ENCODE measurements at places on chromosomes 5 and 9.

GRCh38 chr9:116078640-116079039 is 75.0 kb upstream of the PAPPA start:
- DNase-seq = no peak

GRCh38 chr5:56202483-56202882 is 30.6 kb downstream of the ANKRD55 start:
- no peak for DNase-seq

DNA sequence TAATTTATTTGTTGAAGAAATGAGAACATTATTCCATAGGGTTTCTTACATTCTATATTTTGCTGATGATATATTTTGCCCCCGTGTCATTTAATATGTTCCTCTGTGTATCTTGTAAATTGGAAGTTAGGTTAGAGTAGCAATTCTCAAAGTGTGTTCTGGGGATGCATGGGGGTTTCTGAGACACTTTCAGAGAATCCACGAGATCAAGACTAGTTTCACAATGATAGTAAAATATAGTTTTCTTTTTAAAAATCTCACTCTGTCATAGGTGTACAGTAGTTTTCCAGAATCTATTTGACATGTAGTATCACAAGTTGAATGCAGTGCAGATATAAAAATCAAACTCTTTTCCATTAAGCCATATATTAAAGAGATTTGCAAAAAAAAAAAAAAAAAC is 488.6 kb upstream of the SGCD start:
- DNase-seq = no peak

DNA sequence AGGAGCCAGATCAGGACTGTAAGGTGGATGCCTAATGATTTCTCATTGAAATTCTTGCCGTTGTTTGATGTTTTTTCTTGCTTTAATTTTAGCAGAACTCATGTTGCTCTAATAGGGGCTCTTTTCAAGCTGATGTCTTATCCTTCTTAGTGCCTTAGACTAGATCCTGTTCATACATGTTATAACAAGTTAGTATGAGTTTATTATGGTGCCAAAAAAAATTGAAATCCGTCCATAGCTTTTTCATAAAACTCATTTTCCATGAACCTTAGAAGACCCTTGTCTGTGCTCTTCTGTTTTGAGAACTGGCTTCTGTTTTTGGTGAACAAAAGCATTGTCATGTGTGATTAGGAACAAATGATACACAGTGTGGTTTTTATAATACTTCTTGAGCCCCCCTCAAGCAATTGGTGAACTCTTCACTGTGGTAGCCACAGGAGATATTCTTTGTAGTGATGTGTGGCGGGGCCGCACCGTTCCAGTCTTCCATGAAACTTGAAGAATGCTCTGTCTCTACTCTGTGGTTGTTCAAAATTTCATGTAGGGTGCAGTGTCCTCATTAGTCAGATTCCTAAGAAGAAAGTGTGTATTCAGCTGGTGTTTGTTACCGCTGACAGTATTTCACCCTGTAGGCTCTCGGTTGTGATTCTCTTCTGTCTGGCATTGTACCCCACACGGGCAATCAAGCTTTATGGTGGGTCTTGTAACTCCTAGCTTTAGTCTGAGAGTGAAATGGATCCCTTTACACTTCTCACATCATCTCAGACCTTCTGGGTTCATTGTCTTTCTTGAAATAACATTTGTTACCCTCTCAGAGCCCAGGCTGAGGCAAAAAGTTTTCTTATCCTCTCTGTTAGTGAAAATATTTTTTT is 10.7 kb downstream of the OTULIN start:
- no peak for DNase-seq

- DNase-seq = no peak
Observed at GRCh38 chr9:4591123-4591500, 71.0 kb upstream of the PLPP6 start.

GRCh38 chr5:39469176-39469575 is 44.4 kb upstream of the DAB2 start:
- no peak for DNase-seq

- DNase-seq = no peak
Observed at GRCh38 chr5:78706825-78707224, 58.3 kb upstream of the LHFPL2 start.

GRCh38 chr9:98563212-98563907 is 145.4 kb downstream of the GABBR2 start:
- no peak for DNase-seq

DNA sequence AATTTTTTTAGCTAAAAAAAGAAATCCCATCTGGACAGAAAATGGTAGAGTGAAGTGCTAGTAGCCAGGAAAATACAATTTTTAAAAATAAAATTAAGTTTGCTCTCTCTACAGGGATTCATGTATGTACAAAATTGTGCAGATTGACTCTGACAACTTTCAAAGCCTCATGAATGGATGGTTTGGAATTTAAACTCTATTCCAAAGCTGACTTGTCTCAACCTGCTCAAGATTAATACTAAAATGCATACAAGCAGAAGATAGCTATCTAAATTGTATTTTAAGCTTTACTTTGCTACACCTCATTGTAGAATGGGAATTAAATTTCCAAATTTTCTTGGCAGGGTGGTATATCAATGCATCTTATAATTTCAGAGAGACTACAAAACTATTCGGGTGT is 257.6 kb downstream of the RFX3 start:
- no peak for DNase-seq

GRCh38 chr9:91549177-91549576 is 125.5 kb upstream of the NFIL3 start:
- DNase-seq = no peak

- DNase-seq = no peak
Observed at GRCh38 chr5:60183881-60184280, 290.4 kb upstream of the PDE4D start.

DNA sequence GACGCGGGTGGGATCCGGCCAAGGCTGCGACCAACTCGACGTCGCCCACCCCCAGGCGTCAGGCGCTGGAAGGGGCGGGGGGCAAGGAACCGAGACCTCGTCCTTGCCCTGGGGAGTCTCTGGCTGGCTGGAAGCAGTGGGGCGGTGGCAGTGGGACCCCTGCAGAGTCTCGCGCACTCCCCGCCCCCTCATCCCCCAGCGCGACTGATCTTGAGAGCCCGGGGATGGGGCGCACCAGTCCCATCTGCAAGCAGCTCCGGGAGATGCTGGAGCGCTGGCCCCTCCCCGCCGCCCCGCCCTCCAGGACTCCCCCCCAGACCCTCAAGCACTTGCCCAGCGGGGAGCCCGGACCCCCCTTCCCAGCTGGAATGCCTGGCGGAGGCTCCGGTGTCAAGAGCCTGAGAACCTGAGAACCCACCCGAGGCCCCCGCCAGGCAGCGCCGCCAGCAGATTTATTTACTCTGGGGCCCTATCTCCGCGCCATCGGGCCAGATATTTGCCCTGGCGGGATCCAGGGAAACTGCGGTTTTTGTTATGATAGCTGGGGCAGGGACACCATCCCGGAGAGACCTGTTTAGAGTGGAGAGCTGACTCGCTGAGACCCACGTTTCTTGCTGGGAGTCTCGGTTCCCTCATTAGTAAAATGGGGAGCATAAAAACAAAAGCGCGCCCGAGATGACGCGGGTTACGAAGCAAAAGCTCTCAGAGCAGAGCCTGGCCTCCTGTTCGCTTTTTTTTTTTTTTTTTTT is 1.2 kb downstream of the PRRT1B start:
- no peak for DNase-seq

DNA sequence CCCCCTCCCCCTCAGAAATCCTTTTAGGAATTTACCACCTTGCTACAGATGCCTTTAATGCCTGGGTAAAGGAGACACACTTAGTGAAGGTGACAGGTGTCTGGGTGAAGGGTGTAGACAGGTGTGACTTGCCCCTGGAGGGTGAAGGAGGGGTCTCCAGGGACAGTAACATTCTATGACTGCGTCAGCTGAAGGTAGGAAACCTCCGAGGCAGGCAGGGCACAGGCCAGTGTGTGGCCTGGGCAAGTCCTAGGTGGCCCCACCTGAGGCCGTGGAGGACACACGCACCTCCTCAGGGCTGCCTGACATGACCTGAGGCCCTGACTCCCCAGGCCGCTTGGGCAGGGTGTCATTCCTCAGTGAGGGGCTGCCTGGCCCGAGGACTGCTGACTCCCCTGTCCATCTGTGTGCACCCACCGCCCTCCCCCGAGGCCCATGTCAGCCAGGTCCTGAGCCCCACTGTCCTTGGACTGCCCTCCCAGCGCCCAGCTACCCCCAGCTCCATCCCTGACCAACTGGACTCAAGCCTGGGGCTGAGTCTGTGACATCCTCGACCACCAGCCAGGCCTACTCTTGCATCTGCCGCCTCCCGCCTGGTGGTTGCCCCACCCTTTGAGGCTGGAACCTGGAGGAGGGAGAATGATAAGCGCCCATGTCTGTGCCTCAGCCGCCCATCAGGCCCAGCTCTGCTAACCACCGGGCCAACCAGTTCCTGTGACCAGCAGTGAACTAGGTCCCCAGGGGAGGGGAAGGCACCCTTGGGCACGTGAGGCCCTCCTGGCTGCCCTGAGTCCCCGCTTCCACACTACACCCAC is 18.4 kb downstream of the CARD19 start:
- no peak for DNase-seq

DNA sequence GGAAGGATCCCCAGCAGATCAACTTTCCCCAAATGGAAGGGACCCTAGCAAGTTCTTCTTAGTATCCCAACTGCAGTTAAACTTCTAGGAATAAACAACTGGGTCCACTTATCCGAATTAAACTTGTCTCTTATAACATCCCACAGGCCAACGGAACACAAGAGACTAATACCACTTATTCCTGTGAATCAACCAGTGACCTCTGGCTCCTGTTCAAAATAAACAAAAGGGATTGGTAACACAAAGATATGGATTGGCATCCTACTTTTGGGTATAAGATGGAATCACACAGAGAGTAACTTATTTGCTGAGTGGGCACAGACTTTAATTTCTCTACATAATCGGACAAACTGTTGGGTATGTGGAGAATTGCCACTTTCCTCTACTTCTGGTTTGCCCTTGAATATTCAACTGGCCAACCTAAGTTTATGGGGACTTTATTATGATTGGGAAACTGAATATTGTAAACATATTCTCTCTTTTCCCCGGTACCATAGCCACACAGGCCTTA is 12.4 kb upstream of the PAIP1 start:
- DNase-seq = no peak

- DNase-seq = no peak
Observed at GRCh38 chr5:33205727-33206410, 234.9 kb upstream of the TARS1 start.

GRCh38 chr5:15441433-15442192 is 58.4 kb upstream of the FBXL7 start:
- no peak for DNase-seq

DNA sequence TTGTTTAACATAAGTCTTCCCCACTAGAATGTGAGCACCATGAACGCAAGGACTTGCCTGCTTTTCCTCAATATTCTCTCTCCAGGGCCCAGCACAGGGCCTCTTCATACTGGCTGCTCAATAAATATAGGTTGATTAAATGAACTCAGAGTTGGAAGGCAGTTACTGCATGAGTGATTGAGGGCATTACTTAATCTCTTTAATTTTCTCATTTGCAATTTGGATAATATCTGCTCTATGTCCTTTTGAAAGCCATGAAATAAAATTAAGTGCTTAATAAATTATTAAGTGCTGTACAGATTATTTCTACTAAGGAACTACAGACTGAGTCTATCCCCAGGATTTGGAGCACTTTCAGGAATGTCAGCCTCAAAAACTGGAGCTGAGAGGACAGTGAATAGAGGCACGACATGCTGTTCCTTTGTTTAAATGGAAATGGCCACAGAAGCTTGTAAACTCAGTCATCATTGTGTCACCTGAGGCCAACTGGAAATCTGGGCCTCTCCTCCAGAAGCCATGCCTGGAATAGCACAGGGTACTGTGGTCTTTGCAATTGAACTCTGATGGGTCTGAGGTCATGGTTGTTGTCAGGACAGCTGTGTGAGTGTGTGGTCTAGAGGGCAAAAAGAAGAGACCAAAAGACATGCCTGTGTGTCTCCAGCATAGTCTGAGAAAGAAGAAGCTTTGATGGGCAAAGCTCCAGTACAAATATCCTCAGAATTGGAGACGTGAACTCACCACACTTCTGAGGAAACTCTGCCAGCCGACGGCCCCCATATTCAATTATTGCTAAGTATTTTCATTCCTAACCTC is 86.1 kb downstream of the SH3TC2 start:
- no peak for DNase-seq

DNA sequence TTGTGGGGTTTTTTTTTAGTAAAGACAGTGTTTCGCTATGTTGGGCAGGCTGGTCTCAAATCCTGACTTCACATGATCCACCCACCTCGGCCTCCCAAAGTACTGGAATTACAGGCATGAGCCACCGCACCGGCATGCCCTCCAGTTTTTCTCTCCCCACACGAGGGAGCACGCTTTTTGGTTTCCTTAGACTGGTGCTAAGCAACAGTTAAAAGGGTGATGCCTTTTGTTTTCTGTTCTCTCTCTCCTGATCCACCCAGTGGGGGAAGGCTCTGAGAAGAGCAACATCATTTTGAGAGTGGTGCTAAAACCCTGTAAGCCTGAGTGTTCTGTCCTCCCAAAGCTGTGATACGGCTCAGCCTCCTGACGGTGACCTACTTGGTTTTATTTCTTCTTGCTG is 146.6 kb downstream of the MAN2A1 start:
- no peak for DNase-seq

DNA sequence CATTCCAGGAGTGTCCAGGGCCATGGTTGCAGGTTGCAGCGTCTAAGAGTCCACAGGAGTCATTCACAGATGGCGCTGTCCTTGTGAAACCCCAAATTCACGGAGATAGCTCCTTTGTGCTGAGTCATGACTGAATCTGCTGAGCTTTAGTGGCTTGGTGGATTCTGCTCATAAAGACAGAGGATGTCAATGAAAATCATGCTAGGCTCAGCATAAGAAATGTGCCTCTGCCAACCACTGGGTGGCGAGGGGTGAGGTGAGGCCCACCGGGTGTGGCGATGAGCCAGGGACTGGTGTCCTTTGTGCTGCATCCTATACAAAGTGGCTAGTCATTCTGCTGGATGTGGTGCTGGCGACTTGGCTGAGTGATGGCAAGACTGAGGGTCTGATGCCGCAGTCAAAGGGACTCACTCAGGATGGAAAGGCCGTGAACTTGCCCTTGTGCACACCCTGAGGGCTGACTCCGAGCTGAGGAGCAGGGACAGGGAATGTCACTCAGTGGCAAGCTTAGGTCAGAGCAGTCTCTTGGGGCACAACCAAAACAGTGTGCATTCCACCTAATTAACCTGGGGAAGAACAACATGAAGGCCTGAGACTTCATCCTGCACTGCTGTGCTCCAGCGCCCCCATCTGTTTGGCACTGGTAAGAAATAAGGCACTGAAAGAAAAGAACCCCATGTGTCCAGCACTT is 71.5 kb downstream of the DAP start:
- no peak for DNase-seq
